ENCODE measurements at places on chromosomes 12 and 14.
A peak's percentile ranks its signal among the peaks of the same experiment; 100 is the strongest.

GRCh38 chr12:80858356-80858755, 79.4 kb downstream of the LIN7A start:
- no peak for DNase-seq

GRCh38 chr14:86115972-86116371, 586.0 kb downstream of the FLRT2 start:
- no peak for DNase-seq

GRCh38 chr12:132143336-132144071, 615 bp downstream of the DDX51 start:
- DNase-seq: no peak

DNA sequence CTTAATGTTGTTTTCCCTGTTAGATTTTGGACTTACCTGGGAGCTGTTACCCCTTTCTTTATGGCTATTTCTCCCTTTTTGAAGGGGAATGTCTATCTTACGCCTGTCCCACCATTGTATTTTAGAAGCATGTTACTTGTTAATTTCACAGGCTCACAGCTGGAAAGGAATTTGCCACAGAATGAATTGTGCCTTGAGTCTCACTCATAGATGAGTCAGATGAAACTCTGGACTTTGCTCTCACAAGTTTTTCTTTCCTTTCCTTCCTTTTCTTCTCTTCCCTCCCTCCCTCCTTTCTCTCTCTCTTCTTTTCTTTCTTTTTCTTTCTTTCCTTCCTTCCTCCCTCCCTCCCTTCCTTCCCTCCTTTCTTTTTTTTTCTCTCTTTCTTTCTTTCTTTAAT, 9.3 kb upstream of the ATF7IP start:
- DNase-seq: no peak

GRCh38 chr12:107027636-107028053, 40.7 kb upstream of the MTERF2 start:
- peak; percentile 5 for DNase-seq

GRCh38 chr14:49951691-49952345, 58.9 kb downstream of the ARF6 start:
- no peak for DNase-seq

DNA sequence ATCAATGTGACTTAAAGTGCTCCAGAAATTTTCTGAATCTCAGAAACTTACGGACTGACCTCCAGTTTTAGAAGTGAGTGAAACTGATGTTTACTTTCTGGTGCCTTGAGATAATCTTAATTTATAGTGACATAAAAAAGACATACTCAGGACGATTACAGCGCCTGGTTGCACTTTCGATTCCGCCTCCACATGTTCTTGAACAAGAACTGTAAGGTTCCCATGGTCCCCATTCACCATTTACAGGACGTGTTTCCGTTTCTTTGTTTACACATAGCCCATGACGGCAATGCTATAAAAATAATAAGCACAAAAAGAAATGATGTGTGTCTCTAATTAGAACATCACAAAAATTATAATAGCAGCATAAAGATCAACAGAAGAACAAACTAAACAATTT, 98.2 kb downstream of the ADAMTS20 start:
- no peak for DNase-seq

DNA sequence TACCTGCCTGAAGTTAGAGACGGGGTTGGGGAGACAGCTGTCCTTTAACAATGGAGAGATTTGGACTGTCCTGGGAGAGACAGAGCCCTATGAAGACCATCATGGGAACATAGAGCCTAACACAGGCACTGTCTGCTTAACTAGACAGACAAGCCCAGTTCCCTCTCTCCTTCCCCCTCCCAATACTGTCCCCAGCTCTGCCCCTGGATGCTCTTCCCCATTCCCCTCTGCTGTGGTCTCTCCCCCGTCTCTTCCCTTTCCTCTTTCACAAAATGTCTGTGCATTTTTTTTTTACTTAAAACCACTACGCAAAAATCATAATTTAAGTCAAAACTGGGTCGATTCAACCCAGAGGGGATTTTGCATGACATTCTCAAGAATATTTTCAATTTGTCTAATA, 232.9 kb downstream of the CHST11 start:
- no peak for DNase-seq

DNA sequence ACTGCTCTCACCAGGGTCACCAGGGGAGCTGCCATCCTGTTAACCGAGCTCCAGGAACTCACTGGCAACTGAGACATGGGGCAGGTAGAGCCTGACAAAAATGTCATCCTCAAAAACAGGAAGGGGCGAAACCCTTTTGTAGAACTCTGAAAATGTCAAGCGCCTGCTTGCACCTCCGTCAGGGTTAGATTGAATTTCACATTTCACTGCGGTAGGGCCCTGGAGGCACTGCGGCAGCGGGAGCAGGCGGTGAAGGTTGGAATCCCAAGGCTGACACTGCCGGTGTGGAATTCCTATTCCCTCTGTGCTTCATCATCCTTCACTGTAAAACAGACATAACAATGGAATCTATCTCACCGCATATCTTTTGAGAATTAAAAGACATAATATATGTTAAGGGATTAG, 142.8 kb upstream of the TMCC3 start:
- DNase-seq: no peak

- no peak for DNase-seq
These were observed 251.6 kb upstream of the ALG10 start for GRCh38 chr12:33770652-33771051.

GRCh38 chr12:132388379-132389015, 59.1 kb upstream of the GALNT9 start:
- no peak for DNase-seq

DNA sequence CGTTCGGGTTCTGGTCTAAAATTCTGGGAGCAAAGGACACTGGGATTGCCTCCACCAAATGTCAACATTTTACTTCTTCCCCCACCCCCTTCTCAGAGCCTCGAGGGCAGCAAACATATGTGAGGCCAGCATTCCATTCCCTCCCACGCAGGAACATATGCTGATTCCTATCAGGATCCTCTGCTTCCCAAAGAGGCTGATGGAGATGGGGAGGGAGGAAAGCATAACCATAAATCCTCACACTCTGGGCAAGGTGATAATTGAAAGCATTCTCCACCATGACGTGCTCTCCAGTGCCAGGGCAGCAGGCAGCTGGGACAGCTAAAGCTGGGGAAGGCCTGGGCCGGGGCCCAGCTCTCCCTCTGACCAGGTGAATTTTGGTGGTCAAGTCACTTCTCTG, 395.0 kb downstream of the ZFP36L1 start:
- DNase-seq: no peak

- DNase-seq: no peak
These were observed 141.2 kb downstream of the MED13L start for GRCh38 chr12:116136340-116136739.

GRCh38 chr14:100268591-100269207, 29.8 kb downstream of the YY1 start:
- no peak for DNase-seq

GRCh38 chr12:575129-575502, 88.1 kb downstream of the NINJ2 start:
- no peak for DNase-seq

DNA sequence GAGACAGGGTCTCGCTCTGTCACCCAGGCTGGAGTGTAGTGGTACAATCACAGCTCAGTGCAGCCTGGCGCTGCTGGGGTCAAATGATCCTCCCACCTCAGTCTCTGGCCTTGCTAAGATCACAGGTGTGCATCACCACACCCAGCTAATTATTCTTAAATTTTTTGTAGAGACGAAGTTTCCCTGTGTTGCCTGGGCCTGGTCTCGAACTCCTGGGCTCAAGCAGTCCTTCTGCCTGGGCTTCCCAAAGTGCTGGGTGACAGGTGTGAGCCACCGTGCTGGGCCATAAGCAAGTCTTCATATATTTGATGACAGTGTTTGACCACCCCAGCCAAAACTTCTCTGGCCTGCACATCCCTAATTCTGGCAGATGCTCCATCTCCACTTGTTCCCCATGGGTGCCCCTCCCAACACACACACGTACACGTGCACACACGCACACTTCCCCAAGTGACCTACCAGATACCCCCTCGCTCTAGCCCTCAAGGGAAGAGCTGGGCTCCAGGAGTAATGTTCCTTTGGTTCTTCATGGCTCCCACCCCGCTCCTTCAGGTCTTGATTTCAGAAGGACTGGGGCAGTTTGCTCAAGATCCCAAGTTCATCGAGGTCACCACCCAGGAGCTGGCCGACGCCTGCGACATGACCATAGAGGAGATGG, 104.3 kb upstream of the FKBP4 start:
- DNase-seq: no peak

DNA sequence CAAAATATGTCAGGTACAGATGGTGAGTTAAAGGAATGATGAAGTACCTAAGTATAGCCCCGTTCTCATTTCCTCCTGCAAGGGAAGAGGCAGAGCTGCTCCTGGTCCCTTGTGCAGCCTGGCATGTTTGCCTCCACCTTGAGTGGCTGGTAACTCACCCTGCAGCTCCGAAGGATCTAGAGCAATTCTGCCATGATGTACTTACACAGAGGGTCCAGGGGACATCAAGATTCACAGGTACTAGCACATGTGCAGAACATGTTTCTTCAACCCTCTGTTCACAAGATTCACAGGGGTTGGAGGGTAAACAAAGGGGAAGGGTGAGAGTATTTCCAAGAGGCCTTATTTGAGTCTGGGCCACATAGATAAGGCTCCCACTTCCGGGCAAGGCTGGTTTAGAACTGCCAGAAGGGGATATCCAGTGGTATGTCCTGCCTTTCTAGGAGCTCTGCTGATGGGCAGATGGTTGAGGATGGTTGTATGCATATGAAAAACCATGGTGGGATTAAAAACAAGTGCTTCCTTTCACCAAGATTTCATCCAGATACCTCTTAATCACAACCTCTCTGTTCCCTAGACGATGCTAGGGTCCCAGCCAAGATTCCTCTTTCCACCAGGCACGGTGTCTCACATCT, 7.7 kb downstream of the DCTN2 start:
- DNase-seq: no peak

GRCh38 chr14:82122655-82123054, 589.0 kb upstream of the SEL1L start:
- no peak for DNase-seq

- DNase-seq: no peak
These were observed 296.4 kb downstream of the DPF3 start for GRCh38 chr14:72597252-72598233.

GRCh38 chr14:30211326-30211725, 283.7 kb upstream of the PRKD1 start:
- no peak for DNase-seq

- DNase-seq: no peak
These were observed 291.3 kb downstream of the PDZRN4 start for GRCh38 chr12:41479426-41479825.

- DNase-seq: no peak
These were observed 24.5 kb downstream of the GPRC5D start for GRCh38 chr12:12927211-12928079.

DNA sequence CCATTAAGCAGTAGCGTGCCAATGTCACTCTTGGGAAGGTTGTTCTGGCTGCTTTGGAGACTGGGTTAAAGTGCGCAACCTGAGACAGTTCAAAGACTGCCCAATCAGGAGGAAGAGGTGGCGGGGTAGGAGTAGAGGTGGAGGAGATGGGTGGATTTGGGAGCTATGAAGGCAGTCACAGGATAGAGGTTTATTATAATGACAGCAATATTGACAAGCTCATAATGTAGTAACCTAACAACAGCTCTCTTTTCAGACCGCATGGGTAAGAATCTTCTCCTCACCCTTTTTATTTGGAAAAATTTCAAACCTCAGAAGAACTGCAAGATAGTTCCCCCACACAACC, 5.3 kb upstream of the PSMD9 start:
- no peak for DNase-seq

- peak; percentile 36 for DNase-seq
These were observed at the start of gene C1RL for GRCh38 chr12:7108796-7109571. C1RL (minus strand) TSS chr12:7109214; CDS start chr12:7109180, 34 bp downstream.

DNA sequence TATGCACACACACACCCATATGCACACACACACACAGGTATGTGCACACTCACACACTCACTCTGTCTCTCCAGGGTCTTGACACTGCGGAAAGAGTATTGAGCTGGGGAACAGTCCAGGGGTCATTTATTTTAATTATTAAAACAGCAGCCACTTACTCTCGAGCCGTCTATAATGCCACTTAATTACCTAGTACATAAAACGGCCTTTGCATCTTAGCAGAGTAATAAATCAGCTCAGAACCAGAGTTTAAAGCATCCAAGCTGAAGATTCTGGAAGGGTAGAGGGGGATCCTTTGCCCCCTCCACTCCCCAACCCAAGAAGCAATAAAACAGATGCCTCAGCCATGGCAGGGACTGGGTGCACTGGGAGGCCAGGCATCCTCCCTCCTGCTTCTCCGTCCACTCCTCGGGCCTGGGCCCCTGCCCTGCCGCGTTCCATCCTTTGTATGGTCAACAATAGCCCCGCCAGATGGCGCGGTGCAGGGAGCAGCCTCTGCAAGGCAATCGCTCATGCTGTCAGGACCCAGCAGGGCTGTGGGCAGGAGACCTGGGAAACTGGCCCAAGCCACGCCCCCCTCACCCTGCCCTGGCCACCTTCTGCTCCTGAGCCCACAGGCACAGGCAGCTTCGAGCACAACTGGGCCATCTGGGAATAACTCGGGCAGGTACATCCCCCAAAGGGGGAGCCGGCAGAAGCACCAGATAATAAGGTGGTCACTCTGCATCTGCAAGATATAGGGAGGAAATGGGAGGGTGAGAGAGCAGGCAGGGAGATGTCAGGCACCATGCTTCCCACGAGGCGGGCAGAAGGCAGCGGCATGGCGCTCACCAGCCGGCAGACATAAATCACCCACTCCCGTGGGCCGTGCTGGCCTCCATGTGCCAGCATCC, 40.9 kb downstream of the CCDC85C start:
- no peak for DNase-seq

- no peak for DNase-seq
These were observed 196.3 kb downstream of the PPM1H start for GRCh38 chr12:62738616-62739015.

- DNase-seq: no peak
These were observed 131.4 kb upstream of the ARHGAP5 start for GRCh38 chr14:31945701-31946100.

- no peak for DNase-seq
These were observed 91.0 kb upstream of the DIO3 start for GRCh38 chr14:101470266-101470665.

DNA sequence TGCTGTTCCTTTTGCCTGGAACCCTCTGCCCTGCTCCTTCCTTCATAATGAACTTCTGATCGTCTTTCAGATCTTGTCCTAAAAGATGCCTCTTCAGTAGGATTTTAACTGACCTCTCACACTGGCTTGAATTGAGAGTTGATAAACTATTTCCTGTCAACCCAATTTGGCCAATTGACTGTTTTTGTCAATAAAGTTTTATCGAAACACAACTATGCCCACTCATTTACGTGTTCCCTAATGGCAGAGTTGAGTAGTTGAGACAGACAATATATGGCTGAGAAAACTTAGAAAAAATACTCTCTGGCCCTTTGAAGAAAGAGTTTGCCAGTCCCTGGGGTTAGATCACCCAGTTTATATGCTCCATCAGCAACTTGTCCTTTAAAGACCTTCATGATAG, 171.7 kb upstream of the TBX3 start:
- no peak for DNase-seq

DNA sequence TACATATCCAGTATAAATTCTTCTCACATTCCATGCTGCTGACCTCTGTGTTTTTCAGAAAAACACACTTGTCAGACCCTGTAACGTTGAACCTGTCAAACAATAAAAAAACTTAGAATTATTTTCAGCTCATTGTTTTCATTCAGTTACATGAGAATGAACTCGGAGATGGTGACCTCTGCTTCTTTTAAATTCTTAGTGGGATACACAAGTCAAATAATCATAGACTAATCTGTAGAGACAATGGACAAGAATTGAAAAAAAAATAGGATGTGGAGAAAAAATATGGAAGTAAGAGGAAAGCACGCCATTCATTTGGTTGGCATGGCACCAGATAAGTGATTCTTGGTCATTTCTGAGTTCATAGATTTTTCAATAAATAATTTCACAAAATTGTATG, 7.2 kb downstream of the CD69 start:
- DNase-seq: no peak

- DNase-seq: no peak
These were observed 55.2 kb downstream of the PRICKLE1 start for GRCh38 chr12:42534184-42534838.
